ENCODE measurements at places on chromosomes 5 and 9.

DNA sequence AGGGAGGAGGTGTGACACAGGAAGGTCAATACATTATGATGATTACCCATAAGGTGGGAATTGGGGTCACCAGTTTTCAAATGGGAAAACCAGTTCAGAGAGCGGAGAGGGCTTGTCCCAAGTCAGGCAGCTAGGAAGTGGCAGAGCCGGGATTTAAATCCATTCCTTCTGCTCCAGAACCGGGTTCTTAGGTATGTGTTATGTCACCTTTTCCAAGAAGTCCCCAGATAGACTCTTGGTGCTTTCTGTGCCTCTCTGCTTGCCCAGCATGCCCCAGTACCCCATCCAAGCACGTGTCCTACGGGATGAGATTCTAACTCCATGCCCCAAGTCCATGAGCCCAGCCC, 69.9 kb downstream of the LMX1B start:
- no peak for DNase-seq

DNA sequence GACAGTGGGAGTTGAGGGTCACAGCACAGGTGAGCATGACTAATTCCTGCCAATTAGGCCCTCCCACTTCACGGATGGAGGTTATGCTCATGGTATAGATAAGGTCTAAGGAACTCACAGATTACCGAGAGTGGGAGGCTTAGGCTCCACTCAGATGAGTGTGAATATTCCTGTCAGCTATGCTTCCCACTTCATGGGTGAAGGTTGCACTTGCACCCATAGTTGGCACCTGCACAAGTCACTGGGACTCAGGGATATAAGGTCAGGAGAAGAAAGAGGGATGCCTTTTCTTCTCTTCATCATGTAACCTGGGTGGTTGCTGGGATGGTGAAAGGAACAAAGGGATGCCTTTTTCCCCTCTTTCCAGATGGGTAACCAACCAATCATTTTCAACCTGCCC, 264.9 kb upstream of the TNC start:
- no peak for DNase-seq

DNA sequence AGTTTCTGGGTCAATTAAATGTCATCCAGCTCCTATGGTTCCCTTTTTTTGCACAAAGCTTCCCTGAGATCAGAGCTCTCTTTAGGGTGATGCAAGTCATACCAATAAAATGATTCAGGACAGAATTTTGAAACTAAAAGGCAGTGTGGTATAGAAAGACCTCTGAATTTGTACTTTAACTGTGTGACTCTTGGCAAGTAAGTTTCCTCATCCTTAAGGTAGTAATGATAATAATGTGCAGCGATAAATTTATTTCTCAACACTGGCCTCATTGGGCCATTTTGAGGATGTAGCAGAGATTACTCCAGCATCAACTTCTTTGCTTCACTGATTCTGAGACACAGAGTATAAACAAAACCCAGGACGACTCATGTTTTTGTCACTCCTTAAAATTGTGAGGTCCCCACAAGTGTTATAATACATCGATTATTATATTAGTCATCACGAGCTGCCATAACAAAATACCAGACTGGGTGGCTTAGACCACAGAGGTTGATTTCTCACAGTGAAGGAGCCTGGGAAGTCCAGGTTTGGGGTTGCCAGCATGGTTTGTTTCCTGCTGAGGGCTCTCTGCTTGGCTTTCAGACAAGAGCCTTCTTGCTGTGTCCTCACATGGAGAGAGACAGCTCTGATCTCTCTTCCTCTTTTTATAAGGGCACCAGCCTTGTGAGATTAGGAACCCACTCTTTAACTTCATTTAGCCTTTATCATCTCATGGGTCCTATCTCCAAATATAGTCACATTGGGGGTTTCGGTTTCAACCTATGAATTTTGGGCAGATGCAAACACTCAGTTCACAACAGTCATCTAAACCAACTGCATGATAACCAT, 293.0 kb downstream of the ZNF608 start:
- DNase-seq: no peak

DNA sequence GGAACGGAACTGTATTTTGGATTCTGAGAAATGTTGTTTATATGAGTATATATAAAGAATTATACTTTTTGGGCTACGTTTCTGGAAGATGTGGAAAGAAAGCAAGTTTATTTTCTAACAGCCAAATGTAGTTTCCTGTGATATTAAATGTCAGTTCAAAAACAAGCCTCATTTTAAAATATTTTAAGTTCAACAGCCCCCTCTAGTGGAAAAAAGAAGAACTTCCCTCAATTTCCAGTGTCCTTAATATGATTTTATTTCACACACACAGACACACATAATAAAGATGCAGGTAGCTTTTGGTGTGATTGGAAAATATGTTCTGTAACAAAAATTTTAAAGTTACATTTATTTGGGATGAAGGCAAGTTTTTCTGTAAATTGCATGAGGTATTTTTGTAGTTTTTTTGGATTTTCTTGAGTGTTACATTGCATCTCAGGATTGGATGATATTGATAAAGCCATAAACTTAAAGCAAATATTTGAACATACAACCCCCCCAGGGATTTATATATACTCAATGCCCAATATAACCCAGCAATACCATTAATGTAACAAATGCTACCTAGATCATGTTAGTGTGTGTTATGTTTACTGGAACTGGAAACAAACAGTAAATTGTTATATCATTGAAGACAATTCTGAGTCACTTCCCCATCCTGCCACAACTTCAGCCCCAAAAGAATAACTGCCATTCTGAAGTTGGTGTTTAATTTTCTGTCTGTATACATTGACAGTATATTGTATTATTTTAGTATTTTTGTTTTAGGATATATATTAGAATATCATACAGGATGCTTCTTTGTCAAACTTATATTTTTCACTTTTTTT, 54.0 kb downstream of the CCDC171 start:
- peak; percentile 10 for DNase-seq

DNA sequence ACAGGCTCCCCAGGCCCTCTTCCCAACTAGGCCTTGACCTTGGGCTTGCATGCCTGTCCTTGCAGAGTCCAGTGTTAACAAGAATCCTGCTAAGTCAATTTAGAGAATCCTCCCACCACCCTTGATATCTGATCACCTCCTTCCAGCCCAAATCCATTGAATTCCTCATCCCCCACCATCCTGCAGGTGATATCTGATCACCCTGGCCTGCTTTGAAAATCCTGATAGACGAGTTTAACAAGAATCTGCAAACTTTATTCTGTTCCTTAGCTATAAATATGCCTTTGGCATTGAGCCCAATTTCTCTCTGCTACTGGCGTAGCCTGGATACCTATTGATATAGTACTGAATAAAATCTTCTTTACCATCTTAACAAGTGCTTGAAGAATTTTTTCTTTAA, 125.5 kb downstream of the DIRAS2 start:
- no peak for DNase-seq

DNA sequence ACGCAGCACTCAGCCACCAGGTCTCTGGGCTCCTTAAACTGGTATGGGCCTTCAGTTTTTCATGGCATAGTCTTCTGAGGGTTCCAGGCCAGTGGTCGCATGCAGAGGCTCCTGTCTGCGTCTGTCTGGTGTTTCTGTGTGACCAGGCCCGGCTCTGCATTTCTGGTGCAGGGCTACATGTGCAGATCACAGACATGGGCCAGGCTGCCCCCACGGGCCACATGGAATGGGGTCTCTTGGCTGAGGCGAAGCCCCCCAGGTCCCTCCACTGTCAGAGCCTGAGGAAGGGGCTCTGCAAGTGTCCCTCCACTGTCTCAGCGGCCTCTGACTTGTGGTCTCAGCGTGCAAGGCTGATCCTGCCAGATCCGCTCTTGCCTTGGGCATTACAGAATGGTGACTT, 15.6 kb upstream of the CARD19 start:
- DNase-seq: no peak

DNA sequence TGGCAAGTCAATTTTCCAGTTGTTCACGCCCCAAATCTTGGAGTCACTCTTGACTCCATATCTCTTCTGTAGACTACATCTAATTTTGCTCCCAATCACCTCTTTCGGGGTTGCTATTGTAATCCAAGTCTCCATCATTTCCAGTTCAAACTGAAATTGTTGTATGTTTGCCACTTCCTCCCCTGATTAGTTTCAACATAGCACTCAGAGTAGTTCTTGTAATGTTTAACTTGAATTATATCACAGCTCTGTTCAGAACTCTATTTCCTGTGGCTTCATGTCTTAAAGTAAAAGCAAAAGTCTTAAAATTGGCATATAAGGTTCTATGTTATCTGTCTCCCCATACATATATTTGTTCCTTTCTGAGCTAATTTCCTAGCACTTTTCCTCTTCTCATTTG, 348.5 kb upstream of the RIOK2 start:
- DNase-seq: no peak

GRCh38 chr5:7682379-7682778, 168.6 kb downstream of the CFAP90 start:
- DNase-seq: no peak

- no peak for DNase-seq
These were observed 11.5 kb upstream of the TGFBR1 start for GRCh38 chr9:99093492-99093791.

DNA sequence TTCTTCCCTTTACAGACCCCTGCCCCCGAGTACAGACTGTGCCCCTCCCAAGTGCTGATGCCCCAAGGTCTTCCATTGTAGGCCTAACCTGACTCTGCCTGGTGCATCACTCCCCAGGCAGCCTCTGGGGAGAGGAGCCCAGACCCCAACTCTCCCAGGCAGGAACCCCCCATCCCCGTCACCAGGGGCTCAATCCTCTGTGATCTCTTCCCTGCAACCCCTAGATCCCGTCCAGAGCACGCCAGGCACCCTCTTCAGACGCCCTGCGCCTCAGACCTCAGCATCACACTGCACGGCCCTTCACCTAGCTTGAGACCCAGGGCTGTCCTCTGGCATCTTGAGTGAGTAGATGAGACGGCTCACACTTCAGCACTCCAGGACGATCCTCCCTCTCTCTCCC, 6.4 kb upstream of the EGR1 start:
- no peak for DNase-seq

DNA sequence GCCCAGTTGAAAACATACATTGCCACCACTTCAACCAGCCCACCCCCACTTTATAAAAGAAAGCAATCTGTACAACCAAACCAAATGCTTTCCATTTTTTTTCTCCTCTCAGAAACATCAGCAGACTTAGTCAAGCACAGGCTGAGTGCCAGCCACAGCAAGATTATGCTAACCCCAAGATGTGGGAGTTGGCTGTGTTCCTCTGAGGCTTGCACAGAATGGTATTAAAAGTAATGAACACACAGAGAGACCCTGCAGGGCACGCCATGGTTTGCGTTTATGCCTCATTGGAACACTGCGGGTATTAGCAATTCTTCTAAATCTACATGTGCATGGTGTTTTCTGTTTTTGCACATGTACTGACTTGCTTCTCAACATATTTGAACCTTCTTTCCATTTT, 419.9 kb upstream of the GRAMD2B start:
- DNase-seq: no peak

DNA sequence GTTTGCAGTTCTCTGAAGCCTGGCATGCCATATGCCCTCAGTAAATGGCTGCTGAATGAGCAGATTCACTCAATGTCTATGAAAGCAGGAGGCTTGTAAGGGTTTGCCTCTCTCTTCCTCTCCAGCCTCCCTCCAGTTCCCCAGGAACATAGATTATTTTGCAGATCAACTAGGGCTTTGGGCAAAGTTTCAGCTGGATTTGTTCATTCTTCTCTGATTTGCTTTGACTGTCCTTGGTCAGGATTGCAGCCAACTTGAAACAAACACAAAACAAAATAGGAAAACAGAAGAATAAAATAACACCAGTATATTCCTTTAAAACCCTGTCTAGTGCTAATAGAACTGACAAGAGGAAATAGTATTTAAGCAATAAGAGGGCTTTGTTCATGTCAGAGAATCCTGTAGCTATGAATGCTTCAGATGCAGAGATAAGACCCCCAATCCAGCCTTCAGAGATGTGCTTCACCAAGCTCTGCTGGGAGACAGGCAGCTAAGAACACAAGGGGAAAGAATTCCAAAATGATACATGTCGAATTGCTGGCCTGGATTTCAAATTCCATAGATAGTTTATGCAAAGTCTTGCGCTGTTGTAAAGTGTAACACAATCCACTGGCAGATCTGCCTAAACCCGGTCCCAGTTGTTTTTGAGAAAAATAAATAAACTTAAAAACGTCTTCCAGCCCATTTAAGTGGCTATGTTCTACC, 174.3 kb downstream of the PAPPA start:
- no peak for DNase-seq

GRCh38 chr9:7823651-7824050, 24.1 kb upstream of the DMAC1 start:
- no peak for DNase-seq

- no peak for DNase-seq
These were observed 994 bp downstream of the POLE3 start for GRCh38 chr9:113409481-113409880.

GRCh38 chr9:93509084-93509483, 55.7 kb upstream of the FAM120AOS start:
- DNase-seq: no peak

GRCh38 chr5:11148810-11149539, 387.9 kb upstream of the DAP start:
- no peak for DNase-seq

GRCh38 chr9:98251551-98251950, 3.9 kb downstream of the TBC1D2 start:
- DNase-seq: no peak

GRCh38 chr5:98414938-98415337, 358.5 kb upstream of the RGMB start:
- DNase-seq: no peak

DNA sequence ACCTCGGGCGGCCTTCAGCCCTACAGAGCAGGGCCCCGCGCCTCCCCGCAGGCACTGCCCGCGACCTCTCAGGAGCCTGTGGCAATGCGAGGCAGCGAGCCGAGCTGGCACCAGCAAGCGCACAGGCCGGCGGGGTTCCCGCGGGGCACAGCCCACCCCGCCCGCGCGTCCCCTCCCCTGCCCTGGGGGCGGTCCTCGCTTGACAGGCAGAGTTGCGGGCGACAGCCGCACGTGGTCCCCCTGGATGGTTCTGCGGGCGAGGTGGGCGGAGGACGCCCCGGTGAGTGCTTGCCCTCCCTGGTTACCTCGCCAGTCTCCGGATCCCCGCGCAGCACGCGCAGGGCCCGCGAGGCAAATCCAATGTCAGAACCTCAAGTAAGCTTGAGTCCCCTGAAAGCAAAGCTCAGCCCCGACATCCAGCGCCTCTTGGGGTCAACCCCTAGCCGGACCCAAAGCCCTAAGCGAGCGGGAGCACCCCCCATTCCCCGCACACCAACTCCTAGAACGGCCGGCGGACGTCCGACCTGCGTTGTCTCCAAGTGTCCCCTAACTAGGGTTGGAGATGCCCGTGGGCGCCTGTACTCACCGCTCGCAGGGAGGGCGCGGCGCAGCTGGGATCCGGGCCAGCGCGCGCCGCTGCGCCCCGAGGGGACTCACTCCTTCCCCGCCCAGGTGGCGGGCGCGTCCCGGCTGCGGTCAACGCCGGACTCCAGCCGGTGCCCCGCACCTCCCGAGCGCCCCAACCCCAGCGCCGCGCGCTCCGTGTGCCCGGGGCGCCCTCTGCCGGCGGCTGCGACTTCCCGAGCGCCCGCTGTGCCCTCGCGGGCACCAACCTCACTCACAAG, at the start of gene DRD1:
Gene DRD1, minus strand, starts transcription at position 123 of the 845 bp plus-strand sequence. CDS start 1,083 bp downstream, outside the sequence.
- peak; percentile 14 for DNase-seq

- no peak for DNase-seq
These were observed 50.9 kb downstream of the EXD3 start for GRCh38 chr9:137371946-137372651.

Data from NCI-H187 (cell line).